ENCODE measurements at places on chromosomes 16 and 17. TPM values are rescaled to one million over a fixed set of nuclear protein-coding genes. Genes with fewer than 3 reads are reported as not detected.

The ANKS4B gene
- total RNA-seq = not detected

The GGT6 gene
- not detected for total RNA-seq

The GRAP gene
- total RNA-seq = not detected

The APOBR gene
- not detected for total RNA-seq

The TCAP gene
- total RNA-seq = 0.40 TPM

The SLC47A2 gene
- total RNA-seq = not detected

The CD300E gene
- not detected for total RNA-seq

The GPR179 gene
- total RNA-seq = not detected

GRCh38 chr17:73141411-73141810 is 23.4 kb upstream of the SSTR2 start:
- no peak for DNase-seq

DNA sequence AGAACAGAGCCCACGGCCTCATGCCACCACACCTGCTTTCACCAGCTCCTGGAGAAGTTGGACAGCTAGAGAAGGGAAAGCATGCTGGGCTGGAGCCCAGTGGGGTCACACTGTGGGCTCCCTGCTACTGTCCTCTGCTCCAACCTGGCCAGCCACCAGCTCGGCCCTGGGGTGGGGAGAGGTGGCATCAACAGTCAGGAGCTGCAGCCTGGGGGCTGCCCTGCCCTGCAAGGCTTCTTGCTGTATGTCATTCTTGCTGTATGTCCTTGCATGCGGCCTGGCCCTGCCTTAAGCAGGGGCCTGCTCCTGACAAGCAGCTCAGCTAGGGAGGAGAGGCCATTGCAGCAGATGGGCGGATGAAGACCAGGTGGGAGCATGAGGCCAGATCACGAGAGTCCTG is 50.7 kb upstream of the CCL2 start:
- DNase-seq = no peak

- no peak for DNase-seq
Measured at GRCh38 chr17:45260204-45260783, 1.6 kb downstream of the SPATA32 start.

- DNase-seq = no peak
Measured at GRCh38 chr17:4898927-4899326, 409 bp upstream of the C17orf107 start.
